Stimulated activated CD8-positive, alpha-beta memory T cell treated with anti-CD3 and anti-CD28 coated beads, Interleukin-7, amount 100 ng/mL, for 1 hour (primary cell): ENCODE measurements at places on chromosomes 7 and 10.

DNA sequence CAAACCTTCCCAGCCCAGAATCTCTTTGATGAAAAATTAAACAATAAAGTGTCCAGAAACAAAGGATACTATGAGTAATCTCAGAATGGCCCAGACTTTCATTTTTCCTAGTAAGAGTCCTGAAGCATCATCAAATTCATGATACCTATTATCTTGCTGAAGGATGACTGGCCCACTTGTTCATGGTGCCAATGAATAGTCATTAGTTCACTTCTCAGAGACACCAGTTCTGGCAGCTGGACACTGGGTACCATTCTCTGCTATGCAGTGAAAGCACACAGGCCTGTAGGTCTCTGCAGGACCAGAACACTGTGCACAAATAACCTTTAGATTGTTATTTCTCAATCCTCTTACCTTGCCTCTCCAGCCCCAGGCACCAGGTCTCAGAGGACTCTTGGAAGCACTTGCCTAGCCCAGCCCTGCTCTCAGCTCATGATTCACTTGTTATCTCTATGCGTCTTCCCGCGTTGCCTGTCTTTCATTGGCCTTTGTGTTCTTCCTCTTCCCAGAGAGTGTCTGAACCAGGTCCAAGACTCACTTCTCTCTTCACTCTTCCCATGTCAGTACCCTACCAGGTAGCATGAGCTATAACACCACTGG is 98.1 kb upstream of the AGBL3 start:
- no peak for DNase-seq

DNA sequence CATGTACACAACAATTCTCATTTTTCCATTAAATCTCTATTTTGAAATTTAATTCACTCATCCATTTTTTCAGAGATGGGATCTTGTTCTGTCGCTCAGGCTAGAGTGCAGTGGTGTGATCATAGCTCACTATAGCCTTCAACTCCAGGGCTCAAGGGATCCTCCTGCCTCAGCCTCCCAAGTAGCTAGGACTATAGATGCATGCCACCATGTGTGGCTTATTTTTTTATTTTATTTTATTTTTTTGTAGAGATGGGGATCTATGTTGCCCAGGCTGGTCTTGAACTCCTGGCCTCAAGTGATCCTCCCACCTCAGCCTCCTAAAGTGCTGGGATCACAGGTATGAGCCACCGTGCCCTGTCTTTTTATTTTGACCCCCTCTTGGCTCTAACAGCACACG is 203.8 kb upstream of the KLF14 start:
- DNase-seq = no peak

DNA sequence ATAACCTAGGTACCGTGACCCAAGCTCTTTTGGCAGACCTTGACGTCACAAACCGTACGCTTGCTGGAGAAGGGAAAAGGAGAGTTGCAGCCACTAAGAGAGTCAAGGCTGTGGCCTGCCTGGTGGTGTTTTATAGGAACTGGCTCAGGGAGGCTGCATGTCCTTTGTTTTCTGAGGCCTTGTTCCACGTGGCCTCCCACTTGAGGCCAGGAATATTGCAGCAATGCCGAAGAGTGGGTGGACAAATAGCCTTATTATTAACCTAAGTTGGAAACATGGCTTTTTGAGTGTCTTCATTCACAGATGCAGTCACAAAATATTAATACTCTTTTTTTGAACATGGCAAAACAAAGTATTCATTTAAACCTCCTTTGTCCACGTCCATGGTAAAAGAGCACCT is 178.0 kb downstream of the CELF2 start:
- no peak for DNase-seq

GRCh38 chr10:70675496-70676161 is 3.3 kb downstream of the ADAMTS14 start:
- no peak for DNase-seq

GRCh38 chr10:93090619-93091018 is 16.9 kb downstream of the CYP26A1 start:
- DNase-seq = no peak

DNA sequence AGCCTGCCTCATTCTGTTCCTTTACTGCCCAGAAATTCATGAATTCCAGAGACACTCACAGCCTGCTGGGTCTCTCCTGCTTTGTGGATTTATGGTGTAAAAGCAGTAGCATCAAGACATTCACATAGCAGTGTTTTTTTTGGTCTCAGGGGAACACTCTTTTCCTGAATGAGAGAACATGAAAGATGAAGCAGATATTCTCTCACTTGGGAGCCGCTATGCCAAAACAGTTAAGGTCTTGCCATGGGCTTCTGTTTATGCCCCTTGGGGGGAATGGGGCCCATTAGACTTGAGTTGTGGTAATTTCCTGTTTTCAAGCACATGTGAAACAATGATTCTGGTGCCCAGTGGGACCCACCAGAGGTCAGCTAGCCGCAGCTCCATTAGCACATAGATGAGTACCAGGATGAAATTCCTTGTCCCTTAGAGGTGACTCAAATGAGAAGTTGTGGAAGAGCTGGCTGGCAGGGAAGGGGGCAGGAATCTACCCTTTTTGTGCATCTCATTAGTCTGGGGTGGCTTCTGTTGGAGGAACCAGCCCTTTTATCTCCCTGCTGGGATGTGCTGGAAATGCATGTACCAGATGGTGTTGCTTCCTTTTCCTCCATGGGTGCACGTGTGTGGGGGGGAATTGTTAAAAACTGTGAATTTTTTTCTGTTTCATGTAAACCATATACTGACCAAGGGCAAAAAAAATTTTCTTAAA is 13.3 kb downstream of the BMPER start:
- no peak for DNase-seq

GRCh38 chr7:124723012-124723411 is 42.6 kb downstream of the GPR37 start:
- DNase-seq = no peak

DNA sequence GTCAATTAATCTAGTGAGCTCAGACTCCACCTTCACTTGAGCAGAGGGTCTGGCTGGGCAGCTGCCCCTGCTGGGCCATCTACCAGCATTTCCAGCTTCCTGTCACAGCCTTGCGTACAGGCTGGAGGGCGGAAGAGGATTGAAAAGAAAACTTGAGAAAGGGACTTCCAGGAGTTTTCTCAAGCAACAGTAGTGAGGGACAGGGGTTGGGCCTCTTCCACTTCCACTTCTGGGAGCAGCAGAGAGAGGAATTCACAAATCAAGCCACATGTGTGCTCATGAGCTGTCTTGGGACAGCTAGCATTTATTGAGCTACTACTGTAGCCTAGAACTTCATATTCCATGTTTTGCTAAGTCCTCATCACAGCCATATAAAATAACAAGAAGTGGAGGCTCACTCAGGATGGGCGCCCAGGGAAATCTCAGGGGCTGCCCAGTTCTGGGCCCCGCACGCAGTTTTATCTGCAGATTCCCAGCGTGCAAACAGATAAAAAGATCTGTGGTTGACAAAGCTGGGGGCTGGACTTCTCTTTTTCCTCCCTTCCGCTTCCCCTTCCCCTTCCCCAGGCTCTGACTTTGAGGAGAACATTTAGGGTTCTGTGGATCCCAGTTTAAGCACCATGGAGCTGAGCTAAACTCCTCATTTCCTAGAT is 135.8 kb downstream of the RGS10 start:
- DNase-seq = no peak

DNA sequence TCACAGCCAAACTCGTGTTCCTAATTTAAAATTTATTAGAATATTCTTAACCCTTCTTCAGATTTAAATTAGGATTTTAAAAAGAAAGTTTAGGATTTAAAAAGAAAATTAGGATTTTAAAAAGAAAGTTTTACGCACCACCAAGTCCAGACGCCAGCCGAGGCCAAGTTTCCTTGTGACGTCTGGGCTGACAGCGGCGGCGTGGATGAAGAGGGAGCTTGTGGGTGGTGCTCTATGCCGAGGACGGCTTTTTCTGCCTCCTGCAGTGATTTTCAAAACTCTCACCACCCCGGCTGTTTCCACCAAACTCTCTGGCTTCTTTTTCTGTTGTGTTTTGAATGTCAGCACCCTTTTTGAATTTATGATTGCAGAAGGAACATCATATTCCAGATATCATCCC is 252.9 kb downstream of the DNAJB6 start:
- DNase-seq = no peak

DNA sequence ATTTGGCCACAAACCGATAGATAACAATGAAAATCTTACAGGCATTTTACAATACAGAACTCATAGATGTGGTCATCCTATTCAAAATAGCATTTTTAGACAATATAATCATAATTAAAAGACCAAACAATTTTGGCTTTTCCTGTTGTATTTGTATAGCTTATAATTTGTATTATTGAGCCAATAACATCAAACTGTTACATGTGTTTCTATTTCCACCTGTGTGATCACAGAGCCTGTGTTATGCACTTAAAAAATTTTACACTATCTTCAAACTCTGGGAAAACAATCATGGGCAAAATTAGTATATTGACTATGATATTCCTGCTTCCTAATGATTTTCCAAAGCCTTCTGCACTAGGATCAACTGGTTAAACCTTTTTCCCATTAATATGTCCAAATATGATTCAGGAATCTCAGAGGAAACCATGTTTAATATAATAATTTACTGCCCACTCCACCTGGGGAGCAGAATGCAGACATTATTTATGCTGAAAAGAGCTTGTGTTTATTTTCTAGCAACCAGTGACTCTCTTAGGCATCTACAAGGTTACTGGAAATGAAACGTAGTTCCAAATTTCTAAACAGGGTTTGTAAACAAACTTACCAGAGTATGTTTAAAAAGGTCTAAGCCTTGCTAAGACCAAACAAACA is 1.7 kb downstream of the RHOBTB1 start:
- no peak for DNase-seq

GRCh38 chr7:138370956-138371355 is 89.1 kb upstream of the TRIM24 start:
- DNase-seq = no peak

GRCh38 chr7:70676243-70676642 is 455.7 kb upstream of the GALNT17 start:
- no peak for DNase-seq

DNA sequence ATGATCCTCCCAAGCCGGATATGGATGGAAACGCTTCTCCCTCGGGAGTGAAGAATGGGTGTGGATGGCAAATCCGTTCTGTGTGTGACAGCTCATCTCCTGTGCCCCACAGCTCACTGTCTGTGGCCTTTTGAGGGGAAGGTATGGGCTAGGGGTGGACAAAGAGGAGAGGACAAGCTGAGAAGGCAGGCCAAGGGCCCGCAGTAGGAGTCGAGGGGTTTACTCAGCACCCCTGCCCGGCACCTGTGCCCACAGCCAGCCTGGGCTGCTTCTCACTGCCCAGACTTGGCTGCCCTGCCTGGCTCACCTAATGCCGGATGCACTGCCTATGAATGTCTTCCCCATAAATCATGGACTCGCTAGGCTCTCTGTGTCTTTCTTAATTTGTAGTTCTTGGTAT is 503.8 kb downstream of the TCERG1L start:
- DNase-seq = no peak

DNA sequence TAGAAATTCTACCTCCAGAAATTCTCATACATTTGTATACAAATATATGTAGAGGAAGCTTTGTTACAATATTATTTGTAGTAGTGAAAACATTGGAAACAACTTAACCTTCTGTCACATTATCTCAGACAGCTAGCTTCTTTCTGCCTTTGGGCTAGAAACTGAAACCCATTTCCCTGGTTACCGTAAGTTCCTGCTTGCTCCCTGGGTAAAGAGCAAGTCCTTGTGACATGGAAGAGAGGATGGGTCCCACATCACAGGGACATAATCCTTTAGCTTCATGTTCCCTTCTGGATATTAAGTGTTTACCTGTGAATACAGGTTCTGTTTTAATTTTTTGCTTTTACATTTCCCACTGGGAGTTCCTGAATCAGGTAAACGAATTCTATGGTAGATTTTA is 41.8 kb downstream of the KLHDC10 start:
- no peak for DNase-seq

DNA sequence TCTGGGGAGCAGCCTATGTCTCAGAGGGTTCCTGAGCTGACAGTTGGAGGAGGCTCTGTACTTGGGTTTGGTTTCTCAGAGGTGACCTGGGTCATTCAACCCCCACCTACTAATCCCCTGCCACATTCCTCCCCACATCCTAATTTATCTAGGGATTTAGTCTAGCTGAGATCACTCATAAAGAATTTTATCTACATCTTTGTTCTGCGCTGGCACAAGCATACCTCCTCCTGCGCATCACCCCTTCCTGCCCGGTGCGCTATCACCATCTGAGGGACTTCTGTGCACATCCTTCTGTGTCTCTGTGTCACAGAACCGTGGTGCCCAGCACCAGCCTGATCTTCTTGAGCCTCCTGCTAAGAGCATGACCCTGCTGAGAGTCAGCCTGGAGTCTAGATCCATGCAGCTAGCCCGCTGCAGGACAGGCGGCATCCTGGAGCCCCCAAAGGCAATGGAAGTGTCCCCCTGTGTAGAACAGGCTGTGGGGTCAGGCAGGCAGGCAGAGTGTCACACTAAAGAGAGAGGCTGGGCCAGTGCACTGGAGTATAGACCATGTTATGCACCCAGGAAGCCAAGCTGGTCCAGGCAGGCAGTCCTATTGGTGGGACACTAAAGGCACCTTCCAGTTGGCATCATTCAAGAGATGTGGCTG is 63.6 kb downstream of the ARHGAP22 start:
- DNase-seq = no peak

GRCh38 chr7:14023838-14024237 is 34.4 kb upstream of the ETV1 start:
- no peak for DNase-seq

GRCh38 chr10:105742184-105742583 is 1101.1 kb downstream of the SORCS3 start:
- no peak for DNase-seq

DNA sequence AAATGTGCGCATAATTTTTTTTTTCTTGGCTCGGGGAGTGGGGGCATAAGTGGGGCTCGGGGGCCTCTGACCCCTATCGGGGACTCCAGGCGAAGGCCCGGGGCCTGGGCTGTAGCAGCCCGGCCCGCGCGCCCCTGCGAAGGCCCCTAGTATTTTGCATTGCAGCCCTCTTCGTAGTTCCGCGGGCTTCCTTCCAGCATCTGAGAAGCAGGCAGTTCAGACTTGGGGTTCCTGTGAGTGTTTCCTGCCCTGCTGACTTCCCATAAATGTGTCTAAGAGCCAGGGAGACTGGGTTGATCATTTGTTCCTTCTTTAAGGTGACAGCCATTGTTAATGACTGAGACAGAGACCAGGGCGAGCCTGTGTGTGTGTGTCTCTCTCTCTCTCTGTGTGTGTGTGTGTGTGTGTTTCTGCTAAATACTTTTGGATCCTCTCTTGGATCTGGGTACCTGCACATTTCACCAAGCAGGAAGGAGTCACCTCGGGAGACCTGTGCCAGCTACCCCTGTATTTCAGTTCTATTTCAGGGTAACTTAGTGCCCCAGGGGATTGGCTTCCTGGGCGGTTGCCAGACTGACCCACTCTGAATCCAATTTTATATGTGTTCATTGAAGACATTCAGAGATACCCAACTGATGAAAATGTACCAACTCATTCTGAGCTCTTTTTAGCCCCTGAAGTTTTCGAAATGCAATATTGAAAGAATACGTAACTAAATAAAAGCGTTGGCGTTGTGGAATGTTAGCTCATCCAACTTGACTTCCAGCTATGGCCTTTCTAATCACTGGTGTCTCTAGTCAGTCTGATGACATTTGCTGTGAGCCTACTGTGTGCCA is 805 bp downstream of the MSRB2 start:
- DNase-seq = peak; percentile 6

- DNase-seq = no peak
Observed at GRCh38 chr7:98875501-98875900, 2.8 kb upstream of the TRRAP start.

GRCh38 chr7:28358423-28358868 is 53.9 kb upstream of the CREB5 start:
- DNase-seq = no peak
